Activated CD4-positive, CD25-positive, alpha-beta regulatory T cell treated with anti-CD3 and anti-CD28 coated beads, Interleukin-2, amount 50 U/mL, for 16 hours (primary cell): ENCODE measurements at places on chromosomes 1 and 21.

DNA sequence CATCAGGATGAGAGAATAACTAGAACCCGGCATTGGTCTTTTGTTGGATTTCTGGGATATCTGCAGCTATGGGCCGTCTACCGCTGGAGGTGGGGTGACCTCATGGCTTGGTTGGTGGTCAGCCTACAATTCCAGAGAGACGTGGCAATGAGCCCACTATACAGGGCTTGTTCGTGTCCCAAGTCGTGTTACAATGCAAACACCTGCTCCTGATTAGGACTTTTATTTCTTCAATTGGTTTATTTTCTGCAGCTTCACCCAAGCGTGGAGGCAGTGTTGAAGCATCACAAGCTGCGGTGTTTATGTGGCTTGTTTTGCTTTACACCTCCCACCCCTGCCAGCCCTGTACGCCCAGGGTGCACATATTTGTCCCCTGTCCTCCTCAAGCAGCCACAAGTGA is 211.7 kb upstream of the TMEM51 start:
- DNase-seq: no peak

DNA sequence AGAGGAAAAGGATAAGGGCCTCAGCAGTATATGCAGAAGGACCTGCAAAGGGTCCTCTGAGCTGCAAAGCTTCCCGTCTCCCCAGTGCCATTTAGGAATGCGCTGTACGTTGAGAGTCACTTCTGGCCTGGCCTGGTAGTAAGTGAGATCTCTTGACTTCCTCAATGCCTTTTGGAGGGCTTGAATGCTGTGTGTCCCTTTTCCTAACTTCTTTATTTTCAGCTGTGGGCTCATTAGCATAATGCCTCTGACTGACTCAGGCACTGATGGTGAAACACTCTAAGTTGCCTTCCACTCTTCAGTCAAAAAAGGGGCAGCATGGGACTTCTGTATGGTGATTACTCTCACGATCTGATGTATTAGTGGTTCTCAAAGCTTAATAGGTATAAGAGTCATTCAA is 49.9 kb downstream of the XCL1 start:
- no peak for DNase-seq

DNA sequence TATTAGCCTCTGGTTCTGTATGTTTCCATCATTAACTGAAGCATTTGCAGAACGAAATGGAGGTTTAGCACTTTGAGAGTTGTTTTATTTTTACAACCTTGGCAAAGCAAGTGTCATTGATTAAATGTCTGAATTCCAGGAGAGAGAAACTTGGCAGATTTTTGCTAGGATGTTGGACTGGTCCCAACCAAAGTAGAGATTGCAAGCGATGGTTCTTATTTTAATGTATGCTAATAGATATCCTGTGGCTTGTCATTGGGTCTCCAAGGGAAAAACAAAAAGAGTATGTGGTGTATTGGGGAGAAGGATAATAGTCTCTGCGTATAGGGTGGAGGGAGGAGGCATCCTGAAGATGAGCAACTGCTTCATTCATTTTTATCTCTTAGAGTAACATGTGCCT is 457.2 kb upstream of the RUNX1 start:
- DNase-seq: no peak

DNA sequence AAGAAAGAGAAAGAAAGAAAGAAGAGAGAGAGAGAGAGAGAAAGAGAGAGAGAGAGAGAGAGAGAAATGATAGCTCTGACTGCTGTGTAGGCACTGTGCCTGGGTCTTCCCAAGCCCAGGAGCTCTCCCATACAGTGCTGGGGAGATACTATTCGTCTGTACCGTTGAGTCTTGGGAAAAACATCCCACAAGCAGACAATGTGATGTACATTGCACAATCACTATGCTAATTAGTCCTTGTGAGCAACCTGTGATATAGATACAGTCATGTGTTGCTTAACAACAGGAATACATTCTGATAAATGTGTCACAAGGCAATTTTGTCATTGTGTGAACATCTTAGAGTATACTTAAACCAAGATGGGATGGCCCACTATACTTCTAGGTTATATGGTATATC is 381.0 kb downstream of the HHAT start:
- no peak for DNase-seq

DNA sequence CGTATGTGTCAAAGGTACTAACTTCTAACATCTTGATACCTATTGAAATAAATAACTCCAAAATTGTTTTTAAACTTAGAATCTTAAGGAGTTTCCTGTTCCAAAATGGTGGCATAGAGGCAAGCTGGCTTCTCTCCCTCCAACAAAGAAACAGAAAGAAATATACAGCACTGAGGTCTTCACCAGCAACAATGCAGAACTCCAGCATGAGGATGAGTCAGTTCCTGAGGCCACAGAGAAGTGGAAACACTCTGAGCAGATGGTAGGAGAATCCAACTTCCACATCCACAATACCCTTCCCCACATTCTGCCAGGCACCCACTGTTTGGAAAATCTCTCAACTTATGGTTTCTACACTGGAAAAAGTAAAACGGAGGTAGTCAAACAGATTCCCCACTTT is 12.2 kb upstream of the PPIH start:
- no peak for DNase-seq

DNA sequence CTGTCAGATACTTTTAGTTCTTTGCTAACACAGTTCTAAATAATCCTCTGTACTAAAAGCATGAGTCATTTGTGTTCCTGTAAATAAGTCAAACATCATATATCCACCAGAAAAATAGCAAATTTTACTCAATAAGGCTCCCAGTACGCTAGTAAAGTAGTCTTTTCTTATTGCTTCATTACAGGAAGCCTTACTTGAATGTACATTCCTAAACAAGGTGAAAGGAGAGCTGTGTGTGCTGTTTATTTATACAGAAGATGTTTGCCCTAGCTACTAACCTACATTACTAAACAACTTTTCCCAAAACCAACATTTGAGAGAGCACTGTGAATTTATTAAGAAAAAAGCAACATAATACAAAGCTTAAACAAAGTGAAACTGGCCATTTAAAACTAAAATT is 52.0 kb downstream of the ZNHIT6 start:
- DNase-seq: no peak

DNA sequence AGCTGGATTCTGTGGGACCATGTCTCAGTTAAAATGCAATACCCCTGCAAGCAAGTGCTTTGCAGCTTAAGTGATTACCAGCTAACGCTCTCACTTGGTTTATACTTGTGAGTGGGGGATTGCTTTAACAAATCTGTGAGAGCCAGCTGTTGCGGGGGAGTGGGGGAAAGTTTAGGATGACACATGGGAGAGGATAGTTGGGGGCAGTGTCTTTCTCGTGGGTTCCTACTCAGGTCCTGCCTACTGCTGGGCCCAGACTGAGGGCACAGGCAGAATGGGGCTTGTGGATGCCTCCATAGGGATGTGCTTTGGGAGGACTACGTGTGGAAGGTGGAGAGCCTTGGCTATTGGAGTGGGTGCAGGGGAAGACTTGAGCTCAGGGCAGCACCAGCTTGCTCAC is 60.1 kb downstream of the ELK4 start:
- no peak for DNase-seq

- DNase-seq: no peak
Observed at GRCh38 chr1:10771789-10772188, 24.7 kb downstream of the CASZ1 start.

DNA sequence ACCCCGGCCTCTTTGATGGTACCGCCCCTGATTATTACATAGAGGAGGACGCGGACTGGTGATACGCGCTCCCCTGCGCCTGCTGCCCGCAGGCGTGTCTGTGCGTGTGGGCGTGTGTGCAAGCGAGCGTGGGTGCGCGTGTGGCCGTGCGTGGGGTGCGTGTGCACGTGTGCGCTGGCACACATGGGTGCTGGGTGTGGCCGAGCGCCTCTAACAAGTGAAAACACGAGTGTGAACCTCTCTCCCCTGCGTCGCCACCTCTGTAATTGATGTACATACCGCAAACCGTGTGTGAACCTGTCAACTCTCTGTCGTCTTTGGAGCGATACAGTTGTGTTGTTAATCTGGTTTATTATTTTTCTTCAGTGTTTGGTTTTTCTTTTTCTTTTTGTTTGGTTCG is 87.8 kb upstream of the TMEM51 start:
- DNase-seq: no peak

DNA sequence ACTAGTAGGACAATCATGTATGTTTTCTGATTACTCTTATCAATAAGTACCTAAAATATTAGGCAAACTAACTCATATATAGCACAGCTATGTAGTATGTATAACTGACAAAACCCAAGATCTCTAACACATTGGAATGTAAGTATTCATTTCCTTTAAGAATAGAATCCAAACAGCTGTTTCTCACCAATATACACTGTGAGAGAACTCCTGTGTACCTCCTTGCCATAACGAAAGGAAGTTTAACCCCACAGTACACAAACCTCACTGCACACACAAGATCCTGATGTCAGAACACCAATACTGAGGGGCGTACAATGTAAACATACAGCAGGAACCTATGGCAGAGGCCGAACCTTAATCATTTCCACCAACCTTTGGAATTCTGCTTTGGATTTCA is 113.0 kb downstream of the SMYD3 start:
- no peak for DNase-seq

DNA sequence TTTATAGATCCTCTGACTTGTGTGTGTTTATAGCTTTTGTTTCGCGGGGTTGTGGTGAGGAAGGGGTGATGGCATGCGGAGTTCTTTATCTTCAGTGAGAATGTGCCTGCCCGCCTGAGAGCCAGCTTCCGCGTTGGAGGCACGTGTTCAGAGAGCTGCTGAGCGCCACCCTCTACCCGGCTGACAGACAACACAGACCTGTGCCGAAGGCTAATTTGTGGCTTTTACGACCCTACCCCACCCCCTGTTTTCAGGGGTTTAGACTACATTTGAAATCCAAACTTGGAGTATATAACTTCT is 14.4 kb upstream of the CD101 start:
- DNase-seq: peak; percentile 48

DNA sequence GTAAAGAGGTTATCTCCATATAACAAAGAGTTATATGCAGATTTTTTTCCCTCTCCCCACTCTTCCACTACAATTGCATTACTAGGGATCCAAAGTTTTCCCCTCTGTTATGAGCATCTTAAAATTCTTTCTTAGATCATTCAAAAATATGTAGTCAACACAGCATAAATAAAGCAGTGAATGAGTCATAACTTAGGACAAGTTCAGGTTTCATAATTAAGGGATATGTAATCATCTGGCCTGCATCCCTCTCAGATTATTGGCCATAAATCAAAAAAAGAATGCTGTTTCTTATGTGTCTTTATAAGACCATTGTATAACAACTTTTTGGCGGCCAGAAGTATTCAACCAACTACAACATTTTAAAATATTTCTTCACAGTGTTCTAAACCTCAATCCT is 1526.1 kb downstream of the KCNT2 start:
- no peak for DNase-seq

GRCh38 chr1:205652984-205653383 is 21.2 kb upstream of the ELK4 start:
- no peak for DNase-seq

DNA sequence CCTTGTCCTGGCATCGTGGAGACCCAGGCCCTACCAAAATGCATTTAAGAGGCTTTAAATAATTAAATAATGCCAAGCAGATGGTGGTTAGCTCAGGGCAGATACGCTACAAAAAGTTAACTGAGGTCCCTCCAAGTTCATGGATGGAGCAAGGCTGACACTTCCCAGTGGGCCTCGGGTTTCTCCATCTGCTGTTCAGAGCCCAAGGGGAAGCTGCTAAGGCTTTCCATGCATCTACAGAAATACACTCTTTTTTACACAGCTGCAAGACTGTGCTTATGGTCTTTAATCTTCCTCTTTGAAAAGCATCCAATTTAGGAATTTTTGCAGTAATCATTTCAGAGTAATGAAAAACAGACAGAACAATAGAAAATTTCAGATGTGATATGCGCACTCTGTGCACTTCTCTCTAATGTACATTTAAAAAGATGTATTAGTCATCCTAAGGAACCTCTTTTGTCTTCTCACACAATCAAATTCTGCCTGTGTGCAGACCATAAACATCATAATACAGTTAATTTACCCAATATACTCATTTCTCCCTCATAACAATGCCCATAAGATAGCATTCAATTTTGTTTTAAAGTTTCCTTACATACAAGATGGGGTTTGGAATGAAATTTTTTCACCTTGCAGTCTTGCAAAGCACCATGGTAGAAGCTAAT is 173.2 kb upstream of the ATP1B1 start:
- no peak for DNase-seq

DNA sequence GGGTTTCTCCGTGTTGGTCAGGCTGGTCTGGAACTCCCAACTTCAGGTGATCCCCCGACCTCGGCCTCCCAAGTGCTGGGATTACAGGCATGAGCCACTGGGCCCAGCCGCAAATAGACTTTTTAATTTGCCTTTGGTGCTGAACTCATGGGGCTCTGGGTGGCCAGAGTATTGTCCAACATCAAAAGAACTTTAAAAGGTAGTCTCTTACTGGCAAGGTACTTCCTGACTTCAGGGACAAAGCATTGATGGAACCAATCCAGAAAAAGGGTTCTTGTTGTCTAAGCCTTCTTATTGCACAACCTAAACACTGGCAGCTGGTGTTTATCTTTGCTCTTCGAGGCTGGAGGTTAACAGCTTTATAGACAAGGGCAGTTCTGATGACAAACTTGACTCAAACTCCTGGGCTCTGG is 3.8 kb upstream of the KTI12 start:
- no peak for DNase-seq

DNA sequence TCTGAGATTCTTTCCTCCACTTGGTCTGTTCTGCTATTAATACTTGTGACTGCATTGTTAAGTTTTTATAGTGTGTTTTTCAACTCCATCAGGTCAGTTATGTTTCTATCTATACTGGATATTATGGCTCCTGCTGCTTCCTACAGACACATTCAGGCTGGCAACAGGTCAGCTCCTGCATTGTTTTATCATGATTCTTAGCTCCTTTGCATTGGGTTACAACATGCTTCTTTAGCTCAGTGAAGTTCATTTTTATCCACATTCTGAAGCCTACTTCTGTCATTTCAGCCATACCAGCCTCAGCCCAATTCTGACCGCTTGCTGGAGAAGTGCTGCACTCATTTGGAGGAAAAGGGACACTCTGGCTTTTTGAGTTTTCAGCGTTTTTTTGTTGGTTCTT is 37.3 kb upstream of the F3 start:
- no peak for DNase-seq

GRCh38 chr1:43367026-43367903 is 546 bp downstream of the ELOVL1 start:
- DNase-seq: no peak

- no peak for DNase-seq
Observed at GRCh38 chr1:50268049-50268448, 155.2 kb downstream of the DMRTA2 start.

DNA sequence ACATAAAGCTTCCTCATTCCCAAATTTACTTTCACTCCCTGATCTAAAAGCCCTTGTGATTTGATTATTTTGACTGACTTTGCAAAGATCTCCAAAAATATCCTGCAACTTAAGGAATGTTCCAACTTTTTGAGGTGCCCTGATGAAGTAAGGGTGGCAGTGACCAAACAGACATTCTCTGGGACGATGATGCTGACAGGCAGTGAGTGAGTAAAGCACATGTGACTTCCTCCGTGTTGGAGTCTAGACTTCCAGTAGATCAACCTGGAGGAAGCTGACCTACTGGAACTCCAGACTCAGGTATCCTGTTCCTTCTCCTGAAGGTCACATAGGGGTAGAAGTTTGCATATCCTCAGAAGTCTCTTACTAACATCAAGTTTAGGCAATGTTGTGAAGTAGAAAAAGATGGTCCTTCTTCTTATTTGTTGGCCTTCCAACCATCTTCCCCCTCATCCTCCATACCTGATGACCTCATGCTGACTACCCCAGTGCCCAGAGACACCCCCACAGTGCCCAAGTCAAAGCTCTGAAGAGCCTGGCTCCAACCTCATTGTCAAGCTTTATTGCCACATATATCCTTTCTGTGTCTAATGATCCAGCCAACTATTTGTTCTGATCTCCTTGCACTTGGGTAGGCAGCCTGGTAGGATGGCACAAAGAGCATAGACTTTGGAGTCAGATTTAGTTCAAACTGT is 16.0 kb downstream of the TNFSF4 start:
- no peak for DNase-seq
